ENCODE measurements at places on chromosomes 7 and 10. TPM values are rescaled to one million over a fixed set of nuclear protein-coding genes. Genes with fewer than 3 reads are reported as not detected.

DPP6 gene
- total RNA-seq: not detected

LIPN gene
- total RNA-seq: not detected

MRC1 gene
- total RNA-seq: 0.14 TPM

MTG1 gene
- total RNA-seq: 60.3 TPM

GRCh38 chr7:84368122-84368521 is 173.5 kb upstream of the SEMA3A start:
- DNase-seq: no peak

- DNase-seq: no peak
These were observed 56.6 kb downstream of the CLRN3 start for GRCh38 chr10:127836176-127836575.

DNA sequence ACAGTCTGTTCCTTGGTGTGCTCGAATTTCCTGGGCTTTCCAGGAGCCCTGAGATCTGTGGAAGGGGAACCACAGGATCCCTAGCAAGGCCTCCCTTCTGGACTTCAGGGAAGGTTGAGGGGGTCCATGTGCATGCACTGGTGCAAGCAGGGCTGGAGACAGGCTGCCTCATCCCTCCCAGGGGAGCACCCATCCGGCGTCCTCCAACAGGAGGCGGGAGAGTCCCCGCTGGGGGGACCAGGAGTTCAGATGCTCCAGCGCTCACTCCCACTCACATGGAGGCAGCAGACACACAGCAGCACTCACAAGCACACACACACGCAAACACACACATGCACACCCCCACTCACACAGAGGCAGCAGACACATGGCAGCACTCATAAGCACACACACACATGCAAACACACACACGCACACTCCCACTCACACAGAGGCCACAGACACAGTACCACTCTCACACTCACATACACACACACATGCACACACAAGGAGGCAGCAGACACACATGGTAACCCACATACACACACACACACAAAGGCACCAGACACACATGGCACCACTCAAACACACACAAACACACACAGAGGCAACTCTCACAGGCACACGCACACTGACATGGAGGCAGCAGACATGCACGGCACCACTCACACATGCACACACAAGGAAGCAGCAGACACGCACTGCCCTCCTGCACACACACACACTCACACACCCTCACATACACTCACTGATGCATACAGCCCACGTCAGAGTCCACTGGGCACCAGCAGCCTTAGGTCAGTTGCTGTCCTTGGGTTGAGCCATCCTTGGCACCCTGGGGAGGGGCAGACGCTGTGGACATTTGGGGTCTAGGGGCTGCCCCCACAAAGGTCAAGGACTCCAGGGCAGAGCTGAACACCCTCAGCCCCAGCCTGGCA is 247.0 kb upstream of the PPP2R2D start:
- no peak for DNase-seq

DNA sequence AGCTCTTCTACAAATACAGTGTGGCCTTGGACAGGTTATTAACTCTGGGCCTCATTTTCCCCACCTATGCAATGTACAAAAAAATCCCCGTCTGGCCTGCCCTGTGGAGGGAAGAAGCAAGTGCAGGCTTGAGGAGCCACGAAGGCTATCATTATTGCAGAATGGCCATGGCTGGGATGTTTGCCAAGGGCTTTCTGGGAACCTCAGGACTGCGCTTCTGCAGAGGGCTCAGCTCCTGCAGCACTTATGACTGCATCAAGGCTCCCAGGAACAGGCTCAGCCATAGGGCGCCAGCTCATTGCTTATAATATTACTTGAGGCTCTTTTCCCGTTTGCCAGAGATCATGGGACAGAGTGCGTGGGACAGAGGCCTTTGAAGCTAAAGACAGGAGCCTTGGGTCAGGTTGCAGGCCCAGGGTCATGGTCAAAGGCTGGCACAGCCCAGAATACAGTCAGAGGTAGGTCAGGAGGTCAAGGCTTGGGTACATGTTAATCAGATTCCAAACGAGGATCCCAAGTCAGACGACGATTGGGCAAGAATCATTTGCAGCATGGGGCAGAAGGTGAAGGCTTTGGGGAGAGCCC is 20.6 kb upstream of the C10orf105 start:
- DNase-seq: no peak

GRCh38 chr10:123093489-123093888 is 42.3 kb upstream of the HMX3 start:
- DNase-seq: no peak

DNA sequence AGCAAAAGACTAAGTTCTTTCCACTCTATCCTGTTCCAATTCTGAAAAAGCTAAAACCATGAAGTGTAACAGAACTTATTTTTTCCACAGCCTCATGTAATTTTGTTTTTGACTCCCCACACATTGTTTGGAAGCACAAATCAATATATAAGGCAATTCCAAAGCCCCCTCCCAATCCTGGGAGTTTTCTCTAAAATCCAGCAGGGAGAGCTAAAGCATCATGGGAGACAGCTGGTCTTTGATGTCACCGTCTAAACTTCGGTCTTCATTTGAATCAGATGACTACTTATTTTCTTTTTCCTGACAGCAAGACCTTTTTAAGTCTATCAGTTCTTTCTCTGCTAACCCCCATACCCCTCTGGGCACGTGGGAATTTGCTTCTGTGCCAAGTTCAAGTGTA is 33.3 kb upstream of the PON1 start:
- no peak for DNase-seq

- DNase-seq: no peak
These were observed 51.4 kb downstream of the PLPP4 start for GRCh38 chr10:120508393-120508792.

- DNase-seq: no peak
These were observed 318.6 kb downstream of the TCERG1L start for GRCh38 chr10:130992802-130993523.

- DNase-seq: no peak
These were observed 5.4 kb downstream of the PLOD3 start for GRCh38 chr7:101212014-101212413.

DNA sequence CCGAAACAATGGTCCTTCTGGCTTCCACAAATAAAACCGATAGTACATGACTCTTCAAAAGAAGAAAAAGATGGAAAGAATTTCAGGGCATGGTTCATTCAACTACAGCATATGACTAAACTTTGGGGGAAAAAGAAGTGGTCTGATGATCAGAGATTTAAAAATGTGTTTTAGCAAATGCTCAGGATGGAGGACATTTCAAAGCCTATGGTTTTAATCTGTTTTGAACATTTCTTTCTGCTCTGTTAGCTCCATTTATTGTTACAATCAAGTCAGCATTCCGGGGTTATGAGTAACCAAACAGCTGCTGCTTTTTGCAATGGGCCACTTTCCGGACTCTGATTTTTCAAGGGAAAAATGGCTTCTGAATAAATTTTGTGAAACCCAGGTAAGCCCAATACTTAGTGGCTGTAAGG is 142.4 kb downstream of the CUBN start:
- no peak for DNase-seq

Measured in activated T-cell treated with anti-CD3 and anti-CD28 coated beads, Interleukin-2, amount 50 U/mL, for 4 hours (primary cell).